ENCODE measurements at places on chromosomes 7 and 10.

DNA sequence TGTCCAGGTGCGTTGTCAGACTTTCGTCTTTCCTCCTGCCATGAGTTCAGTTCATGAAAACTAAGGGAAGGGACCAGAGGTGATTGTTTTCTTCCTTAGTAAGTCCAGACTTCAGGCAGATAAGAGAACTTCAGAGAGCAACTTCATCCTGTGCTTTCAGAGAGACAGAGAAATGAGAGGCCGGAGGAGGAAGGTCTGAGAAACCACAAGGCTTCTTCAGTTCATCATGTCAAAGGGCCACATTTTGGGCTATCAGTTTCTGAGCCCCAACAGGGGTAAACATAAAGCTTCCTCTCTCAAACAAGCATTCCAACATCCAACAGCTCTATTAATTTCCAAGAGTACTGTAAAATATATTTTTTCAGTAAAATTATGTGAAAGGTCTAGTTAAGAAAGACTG is 668.4 kb upstream of the NRP1 start:
- DNase-seq = no peak

- DNase-seq = no peak
Observed at GRCh38 chr10:77168161-77168560, 469.4 kb downstream of the KCNMA1 start.

DNA sequence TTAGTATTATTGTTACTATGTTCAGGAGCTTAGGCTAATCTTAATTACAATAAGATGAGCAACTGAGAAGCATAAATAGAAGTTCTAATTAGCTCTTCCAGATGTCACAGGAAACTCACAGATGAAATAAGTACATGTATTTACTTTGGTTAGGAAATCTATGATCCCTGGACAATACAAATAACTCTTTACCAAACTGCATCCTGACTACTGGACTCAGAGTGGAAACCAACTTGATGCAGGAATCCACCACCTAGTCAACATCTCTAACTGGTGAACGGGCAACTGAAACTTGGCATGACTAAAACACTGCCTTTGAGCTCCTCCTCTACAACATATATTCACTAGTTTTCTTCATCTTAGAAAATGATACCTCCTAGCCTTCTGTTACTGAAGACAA is 193.2 kb downstream of the AGMO start:
- DNase-seq = no peak

GRCh38 chr7:43637114-43637806 is 54.4 kb downstream of the STK17A start:
- DNase-seq = no peak

GRCh38 chr7:124411796-124412195 is 353.8 kb downstream of the GPR37 start:
- no peak for DNase-seq
